Retinal pigment epithelial cell (primary cell): ENCODE measurements at places on chromosomes 4 and X.

DNA sequence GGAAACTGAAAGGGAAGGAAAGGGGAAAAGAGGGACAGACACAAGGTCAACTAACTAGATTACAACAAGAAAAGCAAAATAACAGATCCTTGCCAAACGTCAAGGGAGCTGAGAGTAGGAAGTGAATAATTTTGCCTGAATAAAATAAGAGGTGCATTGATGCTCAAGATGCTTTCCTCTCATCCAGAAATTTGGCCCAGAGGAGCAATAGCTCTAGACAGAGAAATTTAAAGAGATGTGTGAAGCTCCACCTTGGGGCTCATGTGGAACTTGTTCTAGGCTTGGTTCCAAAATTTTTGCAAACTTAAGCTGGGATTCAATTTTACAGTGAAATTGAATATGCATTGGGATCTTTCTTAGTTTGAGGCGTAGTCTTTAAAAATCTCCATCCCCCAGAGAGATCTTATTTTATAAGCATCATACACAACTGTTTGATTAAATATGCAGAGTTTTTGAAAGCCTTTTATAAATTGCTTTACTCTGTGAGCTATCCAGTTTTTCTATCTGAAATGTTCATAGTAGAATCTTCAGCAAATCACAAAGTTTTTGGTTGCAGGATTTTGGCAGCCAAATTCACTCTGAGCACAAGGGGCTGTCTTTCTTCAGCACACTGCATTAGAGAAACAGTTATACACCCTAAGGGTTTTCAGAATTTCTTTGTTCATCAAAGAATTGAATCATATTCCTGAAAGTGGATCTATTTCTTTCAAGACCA, 1159.5 kb downstream of the ADGRL3 start:
- DNase-seq = no peak

GRCh38 chrX:57918750-57919436, 8.6 kb upstream of the ZXDA start:
- DNase-seq = no peak

DNA sequence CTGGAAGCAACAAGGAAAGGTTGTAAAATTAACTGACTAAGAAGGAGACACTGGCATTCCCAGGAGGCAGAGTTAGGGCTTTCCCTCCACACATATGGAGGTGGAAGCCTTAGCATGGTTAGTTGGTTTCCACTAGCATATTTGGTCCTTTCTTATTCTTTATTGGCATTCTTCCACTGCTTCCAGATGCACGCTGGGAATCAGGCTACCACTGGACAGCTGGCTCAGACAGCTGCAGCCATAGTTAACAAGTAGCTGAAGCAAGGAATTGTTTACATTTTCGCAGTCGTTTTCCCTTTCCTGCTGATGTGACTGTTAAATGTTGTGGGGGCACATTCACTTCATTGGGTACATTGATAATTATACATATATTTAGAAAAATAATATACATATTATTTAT, 169.2 kb downstream of the GRIA2 start:
- no peak for DNase-seq

DNA sequence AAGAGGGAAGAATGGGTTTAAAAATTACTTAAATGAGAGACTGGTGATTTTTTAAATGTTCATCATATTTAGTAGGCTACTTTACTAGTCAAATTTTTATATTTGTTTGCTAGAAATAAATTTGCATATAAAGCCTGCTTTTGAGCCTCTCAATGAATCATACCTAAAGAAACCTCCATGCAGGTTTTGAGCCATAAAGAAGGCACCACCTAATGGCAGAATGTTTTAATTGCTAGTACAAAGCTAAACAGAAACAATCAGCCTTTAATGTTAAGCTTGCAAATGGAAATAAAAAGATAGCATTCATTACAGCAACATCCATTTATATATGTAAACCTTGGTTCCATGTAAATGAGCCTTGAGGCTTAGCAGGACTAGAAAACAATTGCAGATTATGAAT, 989.7 kb downstream of the CCSER1 start:
- DNase-seq = no peak

- no peak for DNase-seq
Observed at GRCh38 chr4:183352546-183352945, 30.3 kb upstream of the CLDN24 start.

- DNase-seq = no peak
Observed at GRCh38 chrX:103417370-103417769, 41.0 kb downstream of the BEX3 start.

DNA sequence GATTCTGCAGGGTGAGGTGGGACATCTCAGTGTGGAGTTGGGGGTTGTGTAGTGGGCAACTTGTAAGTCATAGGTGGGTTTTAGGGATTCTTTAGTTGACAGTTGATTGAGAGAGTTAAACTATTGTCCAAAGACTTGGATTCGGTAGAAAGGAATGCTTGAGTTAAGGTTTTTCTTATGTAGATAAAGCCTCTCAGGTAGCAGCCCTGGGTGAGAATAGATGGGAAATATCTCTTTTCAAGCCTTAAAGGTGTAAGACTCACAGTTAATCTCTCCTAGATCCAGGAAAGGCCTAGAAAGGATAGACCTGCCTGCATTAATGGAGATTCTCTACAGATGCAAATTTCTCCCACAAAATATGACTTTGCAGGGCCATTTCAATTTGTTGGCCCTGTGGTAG, 108.4 kb downstream of the ARSJ start:
- DNase-seq = no peak

DNA sequence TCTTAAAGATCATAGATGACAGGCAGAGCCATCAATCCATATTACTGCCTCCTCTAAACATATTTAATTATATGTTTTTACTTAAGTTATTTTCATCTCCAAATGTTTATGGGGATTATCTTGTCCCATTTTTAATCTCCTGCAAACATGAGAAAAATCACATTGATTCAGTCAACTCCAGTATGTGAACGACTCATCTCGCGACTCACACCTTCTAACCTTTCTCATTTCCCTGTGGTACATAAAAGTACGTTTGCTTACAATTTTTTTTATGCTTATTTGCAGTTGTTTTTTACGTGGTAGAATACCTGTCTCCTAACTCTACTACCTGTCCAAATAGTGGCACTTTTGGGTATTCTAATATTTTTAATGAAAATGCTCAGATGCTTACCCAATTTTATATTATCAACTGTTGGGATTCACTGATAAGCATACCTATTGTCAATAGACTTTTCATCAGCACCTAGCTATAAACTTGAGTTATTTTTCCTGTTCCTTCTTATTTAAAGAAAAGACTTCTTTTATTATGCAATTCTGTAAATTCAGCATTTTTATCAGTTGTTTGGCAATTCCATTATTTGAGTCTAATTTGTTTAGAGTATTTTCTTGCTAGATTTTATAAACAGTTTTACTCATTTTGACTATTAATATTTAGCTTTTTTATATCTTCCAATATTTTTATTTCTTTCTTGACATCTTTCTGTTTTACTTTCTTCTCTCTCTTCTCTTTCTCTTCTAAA, 276.6 kb downstream of the ANK2 start:
- DNase-seq = no peak

- no peak for DNase-seq
Observed at GRCh38 chrX:86133761-86134160, 14.5 kb upstream of the DACH2 start.

- no peak for DNase-seq
Observed at GRCh38 chrX:69152417-69152841, 12.8 kb downstream of the PJA1 start.

GRCh38 chr4:110055158-110055768, 142.6 kb downstream of the EGF start:
- no peak for DNase-seq

GRCh38 chr4:155712846-155713245, 46.0 kb upstream of the GUCY1B1 start:
- DNase-seq = no peak

GRCh38 chrX:33831211-33831610, 300.9 kb downstream of the FAM47A start:
- no peak for DNase-seq

DNA sequence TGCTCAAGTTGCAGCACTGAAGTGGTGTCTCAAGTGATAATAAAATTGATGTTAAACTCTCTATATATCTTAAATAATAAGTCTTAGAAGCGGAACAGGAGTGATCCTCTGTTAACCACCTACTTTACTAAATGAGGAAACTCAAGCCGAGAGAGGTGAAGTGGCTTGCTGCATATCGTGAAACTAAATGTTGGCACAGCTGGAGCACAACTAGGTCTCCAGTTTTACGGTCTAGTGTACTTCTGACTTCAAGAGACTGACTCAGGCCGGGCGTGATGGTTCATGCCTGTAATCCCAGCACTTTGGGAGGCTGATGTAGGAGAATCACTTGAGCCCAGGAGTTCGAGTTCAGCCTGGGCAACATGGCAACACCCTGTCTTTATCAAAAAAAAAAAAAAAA, 35.5 kb upstream of the PLS3 start:
- no peak for DNase-seq

- DNase-seq = no peak
Observed at GRCh38 chr4:2961421-2961810, 1.8 kb downstream of the NOP14 start.

DNA sequence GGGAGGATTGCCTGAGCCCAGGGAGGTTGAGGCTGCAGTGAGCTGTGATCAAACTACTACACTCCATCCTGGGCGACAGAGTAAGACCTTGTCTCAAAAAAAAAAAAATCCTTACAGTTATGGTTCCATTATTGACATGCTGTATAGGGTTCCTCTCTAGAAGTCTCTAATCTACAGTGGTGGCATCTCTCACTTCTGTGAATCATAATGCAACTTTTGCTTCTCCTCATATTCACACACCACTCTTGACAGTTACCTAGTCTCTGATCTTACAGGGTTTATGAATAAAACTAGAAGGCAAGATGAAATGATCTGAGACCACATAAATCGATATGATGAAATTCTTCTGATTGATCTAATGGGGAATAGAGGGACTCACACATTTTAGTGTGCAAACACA, 40.6 kb downstream of the DOCK11 start:
- no peak for DNase-seq
